ENCODE measurements at places on chromosomes 16 and 17.

GRCh38 chr17:72056727-72057290 lies 64.0 kb upstream of the SOX9 start:
- no peak for DNase-seq

DNA sequence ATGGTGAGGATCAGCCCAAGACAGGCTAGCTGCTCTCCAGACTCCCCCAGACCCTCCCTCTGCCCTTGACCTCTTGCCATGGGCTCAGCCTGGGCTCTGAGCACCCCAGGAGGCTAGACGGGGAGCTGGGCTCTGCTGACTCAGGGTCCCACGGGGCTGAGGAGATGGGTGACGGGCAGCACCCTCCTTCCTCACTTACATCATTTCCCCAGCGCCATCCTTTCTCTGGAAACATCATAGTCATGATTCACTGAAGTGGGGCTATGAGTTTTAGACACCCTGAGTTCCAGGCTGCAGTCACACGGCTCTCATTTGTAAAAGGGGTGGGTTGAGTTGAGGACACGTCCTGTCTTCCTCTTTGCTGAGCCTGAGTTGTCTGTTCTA lies 3.0 kb upstream of the ITGAX start:
- DNase-seq: peak; percentile 96

DNA sequence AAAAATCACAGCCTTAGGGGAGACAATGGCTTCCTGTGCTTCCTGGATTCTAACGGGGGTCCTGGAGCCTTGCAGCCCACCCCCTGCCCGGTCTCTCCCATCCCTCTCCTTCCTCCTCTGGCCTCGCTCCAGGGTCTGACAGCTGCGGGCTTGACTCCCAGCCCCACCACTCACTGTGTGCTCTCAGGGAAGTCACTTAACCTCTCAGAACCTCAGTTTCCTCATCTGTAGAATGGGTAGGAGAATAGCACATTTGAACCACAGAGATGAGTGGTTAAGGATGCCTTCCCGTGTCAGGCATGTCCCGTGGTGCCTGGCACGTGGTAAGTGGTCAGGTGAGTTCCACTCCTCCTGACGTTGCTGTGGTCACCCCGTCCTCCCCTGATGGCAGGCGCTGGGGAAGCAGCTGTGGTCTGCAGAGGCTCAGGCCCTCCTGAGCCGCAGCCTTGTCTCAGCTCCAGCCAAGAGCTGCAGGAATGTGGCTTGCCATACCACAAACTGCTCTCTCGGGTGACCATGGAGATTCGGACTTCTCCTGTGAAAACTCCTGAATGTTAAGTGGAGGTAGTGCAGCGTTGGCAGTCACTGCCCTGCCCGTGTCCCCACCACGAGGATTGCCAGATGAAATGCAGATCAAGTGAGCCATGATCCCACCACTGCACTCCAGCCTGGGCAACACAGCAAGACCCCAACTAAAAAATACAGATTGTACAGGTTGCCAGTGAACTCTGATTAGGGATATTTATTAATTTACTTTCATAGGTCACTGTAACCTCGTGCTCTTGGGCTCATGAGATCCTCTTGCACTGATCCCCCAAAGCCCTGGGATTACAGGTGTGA lies 85.7 kb downstream of the NT5M start:
- DNase-seq: no peak

- no peak for DNase-seq
Measured at GRCh38 chr16:2071454-2072202, 23.8 kb downstream of the TSC2 start.

GRCh38 chr16:86899151-86899550 lies 320.8 kb downstream of the FOXL1 start:
- DNase-seq: no peak

DNA sequence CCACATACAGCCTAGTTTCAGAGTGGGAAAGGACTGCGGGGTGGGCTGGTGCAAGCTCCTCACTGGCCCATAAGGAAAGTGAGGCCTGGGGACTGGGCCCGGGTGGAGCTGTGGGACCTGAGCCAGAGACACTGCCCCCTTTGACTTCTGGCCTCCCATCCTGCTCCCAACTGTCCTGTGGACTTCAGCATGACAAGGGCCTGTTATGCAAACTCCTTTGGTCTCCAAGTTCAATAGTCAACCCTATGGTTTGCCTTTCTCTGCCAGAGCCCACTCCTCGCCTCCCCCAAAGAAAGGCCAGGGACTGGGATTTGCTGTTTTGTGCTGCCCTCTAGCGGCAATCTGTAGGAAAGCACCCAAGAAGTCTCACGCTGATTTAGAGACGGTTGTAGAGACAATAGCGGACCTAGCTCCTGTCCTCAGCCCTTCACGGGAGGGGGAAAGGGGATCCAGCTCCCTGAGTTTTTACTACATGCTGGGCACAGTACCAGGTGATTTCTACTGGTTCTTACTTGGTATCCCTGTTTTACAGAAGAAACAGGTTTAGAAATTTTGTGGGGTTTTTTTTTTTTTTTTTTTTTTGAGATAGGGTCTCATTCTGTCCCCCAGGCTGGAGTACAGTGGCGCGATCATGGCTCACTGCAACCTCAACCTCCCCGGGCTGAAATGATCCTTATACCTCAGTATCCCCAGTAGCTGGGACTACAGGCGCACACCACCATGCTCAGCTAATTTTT lies 1.2 kb upstream of the TLCD3B start:
- DNase-seq: peak; percentile 73

Data from suppressor macrophage treated with lipopolysaccharide for 4 hours (primary cell).